NCI-H226 (cell line): ENCODE measurements at places on chromosomes 2 and 18.

DNA sequence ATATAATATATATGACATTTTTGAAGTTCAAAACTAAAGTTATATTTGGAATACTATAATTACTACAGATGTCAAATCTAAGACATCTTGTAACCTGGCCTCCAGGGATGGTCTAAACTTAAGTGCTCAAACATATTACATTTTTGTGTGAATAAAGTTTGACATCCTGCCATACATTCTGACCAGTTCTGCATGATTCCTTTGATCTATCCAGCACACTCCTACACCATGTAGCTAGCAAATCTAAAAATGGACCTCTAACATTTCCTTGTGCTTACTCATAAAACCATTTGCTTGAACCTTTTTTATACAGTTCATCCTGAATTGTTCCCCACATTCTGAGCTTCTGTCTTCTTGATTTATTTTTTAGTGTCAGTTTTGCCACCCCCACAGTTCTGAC is 294.3 kb upstream of the ZNF804A start:
- peak; percentile 61 for DNase-seq

- no peak for DNase-seq
Measured at GRCh38 chr2:43524177-43524965, 71.5 kb downstream of the THADA start.

GRCh38 chr2:231854616-231855125 is 68.4 kb downstream of the COPS7B start:
- no peak for DNase-seq

- peak; percentile 97 for DNase-seq
Measured at GRCh38 chr2:228731517-228731916, 539.6 kb downstream of the PID1 start.

DNA sequence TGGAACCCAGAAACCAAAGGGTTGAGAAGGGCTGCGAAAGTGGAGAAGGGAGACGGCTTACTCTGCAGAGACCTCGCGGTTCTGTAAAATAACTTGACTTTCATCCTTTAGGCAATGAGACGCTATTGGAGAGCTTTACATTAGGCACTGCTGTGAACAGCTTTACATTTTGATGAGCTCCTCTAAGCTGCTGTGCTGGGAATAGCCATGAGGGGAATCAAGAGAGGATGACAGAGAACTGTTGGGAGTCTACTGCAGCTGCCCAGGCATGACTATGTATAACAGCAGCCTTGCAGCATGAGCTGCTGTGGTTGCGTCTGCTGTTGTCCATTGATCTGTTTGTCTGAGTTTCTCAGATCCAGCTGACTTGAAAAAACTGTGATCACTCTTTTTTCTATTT is 310.8 kb upstream of the MAP2 start:
- no peak for DNase-seq

DNA sequence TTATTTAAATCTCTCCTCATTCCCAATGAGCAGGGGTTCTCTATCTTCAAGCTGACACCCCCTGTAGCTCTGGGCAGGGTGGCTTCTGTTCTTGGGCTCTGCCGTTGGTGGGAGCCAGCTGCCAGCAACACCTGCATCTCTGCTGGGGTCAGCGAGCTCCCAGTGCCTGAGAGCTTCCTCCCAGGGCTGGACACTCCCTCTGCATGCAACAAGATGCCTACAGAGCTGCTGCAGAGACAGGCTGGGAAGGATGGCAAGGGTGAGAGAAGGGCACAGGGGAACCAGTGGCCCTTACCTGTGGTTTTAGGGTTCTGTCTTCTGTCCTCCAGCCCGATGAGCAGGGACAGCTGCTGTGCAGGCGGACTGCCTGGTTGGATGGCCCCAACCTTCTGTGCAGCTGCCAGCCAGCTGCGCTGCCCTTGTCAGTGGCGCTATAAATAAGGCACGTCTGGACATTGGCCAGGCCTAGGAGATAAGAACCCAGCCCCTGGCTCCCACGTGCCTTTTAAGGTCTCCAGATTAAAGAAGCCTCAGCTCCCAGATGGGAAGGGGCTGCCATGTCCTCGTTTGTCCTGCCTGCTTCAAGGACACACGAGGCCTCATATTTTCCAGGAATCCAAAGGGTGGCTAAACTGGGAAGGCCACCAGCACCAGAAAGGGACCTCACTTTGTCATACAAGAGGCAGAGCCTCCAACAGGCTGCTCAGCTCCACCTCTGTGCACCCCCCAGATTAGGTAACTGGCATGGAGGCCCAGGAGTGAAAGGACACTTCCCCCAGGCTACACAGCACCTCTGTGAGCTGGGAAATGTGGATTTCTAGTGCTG is 39.5 kb upstream of the FHL2 start:
- no peak for DNase-seq

GRCh38 chr2:100422320-100423055 is 5.0 kb upstream of the CHST10 start:
- DNase-seq: peak; percentile 6

DNA sequence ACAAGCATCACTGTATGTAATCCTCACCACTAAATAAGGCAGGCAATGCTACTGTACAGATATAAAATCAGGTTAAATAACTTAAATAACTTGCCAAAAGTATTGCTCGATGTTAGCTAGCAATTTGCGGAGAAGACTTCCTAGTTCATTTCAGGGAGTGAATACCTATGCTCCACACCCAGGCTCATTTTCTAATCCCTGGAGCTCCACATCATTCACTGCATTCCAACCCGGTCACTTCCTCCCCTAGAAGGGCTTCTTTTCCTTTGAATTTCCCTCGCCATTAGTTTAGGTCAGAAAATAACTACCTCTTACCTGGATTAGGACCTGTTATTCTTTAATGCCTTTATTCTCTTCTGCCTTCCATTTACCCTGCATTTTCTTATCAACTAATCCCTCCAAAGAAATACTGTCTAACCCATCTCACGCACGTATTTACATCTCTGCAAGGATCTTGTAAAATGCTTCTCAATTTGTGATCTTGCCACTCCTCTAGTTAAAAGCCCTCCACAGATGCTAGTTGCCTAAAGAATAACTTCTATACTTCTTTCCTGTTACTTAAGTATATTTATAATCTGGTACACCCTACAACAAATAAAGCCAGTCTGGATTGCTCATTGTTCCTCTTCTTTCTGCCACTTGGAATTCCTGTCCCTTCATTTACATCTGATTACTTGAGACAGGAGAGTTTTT is 599.8 kb downstream of the NRXN1 start:
- no peak for DNase-seq

GRCh38 chr2:100245681-100246080 is 76.6 kb downstream of the LONRF2 start:
- DNase-seq: no peak

- no peak for DNase-seq
Measured at GRCh38 chr2:25738383-25739343, 65.3 kb upstream of the DTNB start.

DNA sequence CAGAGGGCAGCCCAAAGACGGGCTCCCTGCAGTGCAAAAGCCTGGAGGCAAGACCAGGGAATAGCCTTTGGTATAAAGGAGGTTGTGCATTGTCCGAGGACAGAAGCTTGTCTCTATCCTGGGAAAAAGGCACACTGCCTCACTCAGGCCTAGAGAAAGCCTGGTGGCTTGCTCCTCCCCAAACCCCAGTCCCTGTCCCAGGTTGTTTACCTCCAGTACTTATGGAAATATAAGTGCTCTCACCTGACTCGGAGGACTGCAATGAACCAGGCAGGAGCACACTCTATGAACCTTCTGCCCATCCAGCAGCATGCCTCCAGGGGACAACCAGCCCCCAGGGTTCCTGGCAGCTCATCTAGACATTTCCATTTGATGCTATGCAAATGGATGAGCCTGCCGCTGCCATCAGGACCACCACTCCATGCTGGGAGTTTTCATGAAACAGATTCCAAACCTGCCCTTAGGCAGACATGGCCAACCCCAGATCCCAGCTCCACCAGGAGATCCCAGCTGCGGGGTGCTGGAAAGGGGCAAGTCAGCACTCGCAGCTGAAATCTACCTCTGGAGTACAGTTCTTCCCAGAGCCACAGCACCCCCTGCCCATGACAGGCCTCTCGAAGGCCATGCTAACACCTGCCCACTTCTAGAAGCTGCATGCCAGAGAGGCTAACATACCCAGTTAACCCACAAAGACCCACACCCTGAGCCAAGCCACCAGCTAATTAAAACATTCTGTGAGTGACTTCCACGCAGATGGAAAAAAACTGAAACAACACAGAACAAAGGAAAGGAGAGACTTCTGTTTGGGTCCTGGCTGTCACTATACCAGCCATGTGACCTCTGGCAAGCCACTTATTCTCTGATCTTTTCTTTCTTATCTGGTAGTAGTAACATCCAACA is 101.7 kb downstream of the TTC32 start:
- DNase-seq: no peak

GRCh38 chr2:144596073-144596871 is 76.4 kb upstream of the ZEB2 start:
- DNase-seq: peak; percentile 54

GRCh38 chr2:240819858-240820606 is at the start of gene KIF1A:
TSS of gene KIF1A (minus strand) at chr2:240820219. CDS start at chr2:240797752, 22,467 bp downstream.
- DNase-seq: no peak

DNA sequence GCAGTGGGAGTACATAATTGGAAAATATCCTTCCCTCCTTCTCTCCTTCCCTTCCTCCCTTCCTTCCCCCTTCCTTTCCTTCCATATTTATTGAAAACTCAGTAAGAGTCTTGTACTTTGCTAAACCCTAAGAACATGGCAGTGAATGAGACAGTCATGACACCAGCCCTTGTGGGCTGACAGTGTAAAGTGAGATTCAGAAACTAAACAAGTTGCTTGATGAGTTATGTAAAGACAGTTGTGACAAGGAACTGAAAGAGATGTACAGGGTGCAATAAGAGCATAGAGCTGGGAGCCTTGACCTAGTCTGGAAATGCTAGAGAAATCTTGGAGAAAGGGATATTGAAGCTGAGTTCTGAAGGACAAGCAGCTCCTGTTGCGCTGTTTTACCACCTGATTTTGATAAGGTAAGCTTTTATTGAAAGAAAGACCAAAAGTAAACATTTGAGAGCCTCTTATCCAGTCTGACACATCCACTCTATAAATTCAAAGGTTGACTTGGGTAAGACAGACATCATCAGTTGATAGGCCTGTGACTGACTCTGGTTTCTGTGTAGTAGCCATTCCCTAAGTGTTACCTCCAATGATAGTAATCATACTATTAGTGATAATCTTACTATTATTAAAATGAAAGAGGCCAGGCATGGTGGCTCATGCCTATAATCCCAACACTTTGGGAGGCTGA is 66.5 kb upstream of the SKOR2 start:
- no peak for DNase-seq

- DNase-seq: no peak
Measured at GRCh38 chr18:75977081-75977480, 518.0 kb downstream of the ZNF516 start.

- DNase-seq: no peak
Measured at GRCh38 chr2:219772103-219772635, 144.7 kb downstream of the SLC4A3 start.

- DNase-seq: no peak
Measured at GRCh38 chr2:219514836-219515235, 554 bp downstream of the ASIC4 start.

- no peak for DNase-seq
Measured at GRCh38 chr18:64210401-64210949, 61.6 kb upstream of the LINC00305 start.

DNA sequence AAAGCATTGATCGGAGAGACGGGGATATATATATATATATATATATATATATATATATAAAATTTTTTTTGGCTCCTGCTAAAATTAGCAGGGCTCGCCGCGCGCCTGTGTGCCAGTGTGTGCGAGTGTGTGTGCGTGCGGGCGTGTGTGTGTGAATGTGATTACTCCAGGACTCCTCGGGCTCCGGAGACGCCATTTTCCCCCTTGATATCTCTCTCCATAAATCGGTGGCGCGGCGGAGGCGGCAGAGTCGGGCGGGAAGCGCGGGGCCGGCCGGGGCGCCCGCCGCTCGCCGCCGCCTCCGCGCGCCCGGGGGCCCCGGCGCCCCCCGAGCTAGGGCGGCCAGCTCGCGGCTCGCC is 795 bp upstream of the SETBP1 start:
- no peak for DNase-seq

GRCh38 chr18:45562567-45563479 is 52.5 kb upstream of the SLC14A2 start:
- DNase-seq: no peak
